Fibroblast of mammary gland (primary cell): ENCODE measurements at places on chromosomes 7 and 10.

DNA sequence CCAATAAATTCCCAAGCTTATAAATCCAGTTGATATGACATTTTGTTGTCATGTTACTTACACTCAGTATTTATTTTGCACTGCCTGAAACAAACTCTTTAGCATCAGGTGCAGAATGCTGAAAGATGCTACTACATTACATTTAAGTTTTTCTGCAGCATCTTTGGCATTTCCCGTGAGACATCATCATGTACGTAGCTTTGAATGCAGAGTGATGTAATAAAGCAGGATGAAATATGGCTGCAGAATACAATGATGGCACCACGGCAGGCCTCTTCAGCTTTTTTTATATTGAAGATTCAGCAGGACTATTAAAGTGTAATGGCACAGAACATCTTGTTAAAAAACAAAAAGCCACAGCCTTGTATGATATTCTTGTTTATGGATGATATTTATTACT, 531.8 kb downstream of the NXPH1 start:
- no peak for DNase-seq

DNA sequence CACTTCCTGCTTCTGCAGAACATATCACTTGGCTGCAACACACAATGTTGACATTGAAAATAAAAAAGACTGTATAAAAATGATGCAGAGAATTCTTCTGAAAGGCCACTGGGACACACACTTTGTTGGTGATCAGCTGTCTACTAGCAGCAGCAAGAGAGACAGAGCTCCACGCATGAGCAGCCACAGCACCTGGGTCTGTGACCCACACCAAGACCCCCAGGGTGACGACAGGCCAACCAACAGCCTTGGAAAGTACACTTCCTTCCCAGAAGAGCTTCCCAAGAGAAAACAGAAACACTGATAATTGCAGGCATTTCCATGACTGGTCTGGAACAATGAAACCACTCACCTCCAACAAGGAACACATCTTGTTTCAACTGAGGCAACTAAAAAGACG, 239.0 kb downstream of the DIP2C start:
- no peak for DNase-seq

DNA sequence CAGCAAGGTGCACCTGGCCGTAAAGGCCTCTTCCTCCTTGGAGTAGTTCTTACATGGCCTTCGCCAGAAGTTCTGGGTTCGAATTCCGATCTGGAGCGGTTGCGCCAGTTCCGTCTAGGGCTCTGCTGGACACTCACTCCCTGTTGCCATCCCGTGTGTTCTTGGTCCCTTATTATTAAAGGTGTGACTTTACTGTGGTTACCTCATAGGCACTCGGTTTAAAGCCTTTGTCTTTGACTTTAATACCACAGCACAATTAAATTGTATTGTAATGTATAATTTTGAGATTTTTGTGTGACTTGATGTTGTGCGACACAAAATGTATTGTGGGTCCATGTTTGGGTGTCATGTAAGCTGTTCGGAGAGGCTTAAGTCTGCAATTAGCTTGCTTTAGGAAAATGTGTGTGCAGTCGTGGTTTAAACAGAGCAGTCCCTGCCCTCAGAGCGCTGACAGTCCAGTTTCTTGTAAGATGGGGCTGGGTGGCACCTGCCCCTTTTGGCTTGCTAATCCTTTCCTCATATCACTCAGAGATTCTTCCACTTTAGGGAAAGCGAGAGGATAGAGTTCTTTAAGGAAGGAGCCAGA, 919 bp downstream of the INPP5F start:
- DNase-seq: no peak

- peak; percentile 10 for DNase-seq
Observed at GRCh38 chr10:120387326-120387725, 69.7 kb upstream of the PLPP4 start.

DNA sequence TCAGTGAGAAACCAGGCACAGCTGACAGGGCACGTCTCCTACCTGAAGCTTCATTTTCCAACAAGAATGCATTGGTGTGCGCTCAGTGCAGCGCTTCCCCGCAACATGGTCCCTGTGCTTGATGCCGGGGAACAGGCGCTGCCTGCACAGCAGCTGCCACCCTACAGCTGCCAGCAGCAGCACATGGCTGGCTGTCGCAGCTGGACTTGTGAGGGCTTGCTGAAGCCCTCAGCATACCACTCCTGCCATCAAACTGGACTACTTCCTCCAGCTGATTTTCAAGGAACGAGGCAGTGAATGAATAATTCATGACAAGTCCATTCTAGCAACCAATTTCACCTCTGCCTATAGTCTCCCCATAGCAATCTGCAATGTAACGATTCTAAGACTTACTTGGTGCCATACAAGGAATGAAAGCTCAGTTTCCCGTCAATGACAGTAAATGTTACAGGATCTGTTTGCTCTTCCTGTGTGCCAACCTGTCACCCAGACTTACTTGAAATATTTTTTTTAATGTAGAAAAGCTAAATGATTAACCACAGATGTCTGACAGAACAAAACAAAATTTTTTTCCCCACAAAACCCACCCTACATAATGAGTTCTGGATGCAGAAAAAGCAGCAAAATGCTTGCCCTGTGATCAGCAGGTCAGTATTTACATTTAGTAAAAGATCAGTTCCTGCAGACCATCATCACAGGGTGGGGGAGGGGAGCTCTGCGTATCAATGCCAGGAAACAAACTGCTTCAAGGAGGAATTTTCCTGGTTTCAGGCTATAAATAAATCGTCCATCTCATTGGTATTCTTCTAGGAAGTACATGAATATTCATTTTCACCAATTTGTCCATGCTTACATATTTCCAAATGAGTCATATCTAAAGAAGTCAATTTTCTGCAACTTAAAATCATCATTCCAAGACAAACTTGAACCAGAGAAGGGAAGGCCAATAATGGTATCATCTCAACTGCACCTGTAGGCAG, 140.6 kb downstream of the ALOX5 start:
- no peak for DNase-seq

DNA sequence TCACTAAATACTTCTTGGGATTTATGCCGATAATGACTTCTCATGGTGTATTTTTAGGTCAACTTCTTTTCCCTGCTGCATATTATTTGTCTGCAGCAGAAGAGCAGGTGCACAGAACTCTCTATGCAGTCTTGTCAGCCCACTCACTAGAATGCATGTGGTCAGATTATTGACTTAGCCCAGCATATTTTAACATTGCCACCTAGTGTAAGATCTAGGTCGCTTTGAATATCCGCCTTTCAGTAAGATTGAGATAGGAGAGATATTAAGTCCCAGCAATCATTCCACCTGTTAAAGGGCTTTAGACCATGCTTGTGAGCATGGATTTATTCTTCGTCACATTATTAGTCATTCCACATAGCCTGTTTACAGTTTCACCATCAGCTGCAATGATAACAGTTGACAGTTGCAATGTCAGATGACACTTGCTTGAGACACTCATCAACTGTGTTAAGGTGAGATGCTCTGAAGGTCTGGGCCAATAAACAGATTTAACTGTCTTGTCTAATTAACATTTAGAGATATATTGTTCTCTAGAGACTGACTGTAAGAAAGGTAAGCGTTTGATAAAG, 491.7 kb downstream of the ARL4A start:
- peak; percentile 12 for DNase-seq

GRCh38 chr7:69651101-69651590, 52.9 kb downstream of the AUTS2 start:
- DNase-seq: no peak
